ENCODE measurements at places on chromosomes 3 and 15.

- peak; percentile 60 for DNase-seq
Observed at GRCh38 chr3:46214751-46215352, 6.7 kb upstream of the CCR1 start.

DNA sequence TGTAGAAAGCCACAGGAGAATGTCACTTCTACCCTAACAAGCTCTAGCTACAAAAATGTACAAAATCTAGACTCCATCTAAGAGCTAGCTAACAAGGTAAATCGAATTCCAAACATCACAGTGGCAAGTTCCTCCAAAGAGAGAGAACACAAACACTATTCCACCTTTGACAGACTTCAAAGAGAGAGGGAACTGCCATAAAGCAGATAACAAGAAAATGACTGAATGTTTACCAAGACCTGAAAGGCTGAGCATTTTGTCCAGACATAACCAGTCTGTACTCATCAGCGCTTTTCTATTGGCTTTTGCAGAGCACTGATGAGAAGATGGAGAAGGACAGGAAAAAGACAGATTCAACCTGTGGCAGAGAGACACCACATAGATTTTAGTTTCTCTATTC lies 1419.6 kb upstream of the ALCAM start:
- DNase-seq, result no peak

DNA sequence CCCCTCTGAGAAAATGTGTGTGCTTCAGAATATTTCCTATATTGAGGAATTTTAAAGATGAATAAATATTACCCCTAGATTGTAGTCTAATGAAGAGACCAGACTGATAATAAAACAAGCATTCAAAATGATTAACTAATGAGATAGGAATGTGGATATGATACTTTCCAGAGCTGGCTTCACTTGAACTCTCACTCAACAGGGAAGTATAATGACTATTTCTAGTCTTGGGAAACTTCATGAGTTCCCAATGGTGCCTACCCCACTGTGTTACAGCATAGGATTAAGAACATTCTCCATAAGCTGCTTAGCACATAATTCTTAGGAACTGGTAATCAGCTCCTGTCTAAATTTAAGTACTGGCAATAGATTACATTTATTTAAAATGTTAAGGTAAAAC lies 261.5 kb upstream of the ZNF385D start:
- no peak for DNase-seq

- no peak for DNase-seq
Observed at GRCh38 chr3:193554811-193555210, at the start of gene ATP13A4. Gene ATP13A4, minus strand, starts transcription at chr3:193554895. Its CDS starts 96 bp downstream, at chr3:193554799.

All from GDM1 (cell line).